CD4-positive, CD25-positive, alpha-beta regulatory T cell (primary cell): ENCODE measurements at places on chromosomes 1 and 21. TPM values are rescaled to one million over a fixed set of nuclear protein-coding genes. Genes with fewer than 3 reads are reported as not detected.

Gene DUSP23
- 52.0 TPM for polyA plus RNA-seq

DNA sequence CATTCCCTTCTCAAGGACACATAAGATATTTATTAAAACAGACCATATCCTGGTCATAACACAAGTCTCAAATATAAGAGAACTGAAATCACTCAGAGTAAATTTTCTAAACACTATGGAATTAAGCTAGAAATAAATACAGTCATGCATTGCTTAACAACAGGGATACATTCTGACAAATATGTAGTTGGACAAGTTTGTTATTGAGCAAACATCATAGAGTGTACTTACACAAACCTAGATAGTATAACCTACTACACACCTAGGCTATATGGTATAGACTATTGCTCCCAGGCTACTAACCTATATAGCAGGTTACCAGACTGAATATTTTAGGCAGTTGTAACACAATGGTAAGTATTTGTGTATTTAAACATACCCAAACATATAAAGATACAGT lies 104.0 kb downstream of the MIS18A start:
- H3K4me3 ChIP-seq: no peak overlapping the region
- H3K27ac ChIP-seq: no peak overlapping the region
- DNase-seq: no peak
- H3K27me3 ChIP-seq: peaks cover 5% of the 10 kb centered on the region
- no peaks in the 10 kb centered on the region for H3K4me1 ChIP-seq

- H3K36me3 ChIP-seq: no peaks in the 10 kb centered on the region
- no peak overlapping the region for H3K4me3 ChIP-seq
- DNase-seq: no peak
- H3K27ac ChIP-seq: no peak overlapping the region
These were observed 164.2 kb downstream of the FMN2 start for GRCh38 chr1:240255922-240256321.

Gene HSPA6
- not detected for polyA plus RNA-seq

- no peak overlapping the region for H3K4me3 ChIP-seq
- no peak overlapping the region for H3K27ac ChIP-seq
- H3K36me3 ChIP-seq: no peaks in the 10 kb centered on the region
- H3K4me1 ChIP-seq: no peaks in the 10 kb centered on the region
These were observed 24.0 kb downstream of the ABCA4 start for GRCh38 chr1:94096797-94097549.

- H3K4me3 ChIP-seq: no peak overlapping the region
- H3K27me3 ChIP-seq: peaks cover 14% of the 10 kb centered on the region
- H3K36me3 ChIP-seq: peaks cover 3% of the 10 kb centered on the region
- DNase-seq: no peak
- H3K27ac ChIP-seq: no peak overlapping the region
These were observed 3.2 kb upstream of the C1orf74 start for GRCh38 chr1:209787551-209787950.

GRCh38 chr1:219539645-219540254 lies 73.2 kb downstream of the ZC3H11B start:
- H3K4me1 ChIP-seq: no peaks in the 10 kb centered on the region
- H3K36me3 ChIP-seq: no peaks in the 10 kb centered on the region
- no peak overlapping the region for H3K4me3 ChIP-seq
- no peaks in the 10 kb centered on the region for H3K27me3 ChIP-seq

GRCh38 chr1:31102501-31102950 lies 37.0 kb upstream of the PUM1 start:
- H3K27me3 ChIP-seq: no peaks in the 10 kb centered on the region
- no peaks in the 10 kb centered on the region for H3K36me3 ChIP-seq
- H3K4me3 ChIP-seq: no peak overlapping the region
- no peaks in the 10 kb centered on the region for H3K4me1 ChIP-seq
- no peak overlapping the region for H3K27ac ChIP-seq

DNA sequence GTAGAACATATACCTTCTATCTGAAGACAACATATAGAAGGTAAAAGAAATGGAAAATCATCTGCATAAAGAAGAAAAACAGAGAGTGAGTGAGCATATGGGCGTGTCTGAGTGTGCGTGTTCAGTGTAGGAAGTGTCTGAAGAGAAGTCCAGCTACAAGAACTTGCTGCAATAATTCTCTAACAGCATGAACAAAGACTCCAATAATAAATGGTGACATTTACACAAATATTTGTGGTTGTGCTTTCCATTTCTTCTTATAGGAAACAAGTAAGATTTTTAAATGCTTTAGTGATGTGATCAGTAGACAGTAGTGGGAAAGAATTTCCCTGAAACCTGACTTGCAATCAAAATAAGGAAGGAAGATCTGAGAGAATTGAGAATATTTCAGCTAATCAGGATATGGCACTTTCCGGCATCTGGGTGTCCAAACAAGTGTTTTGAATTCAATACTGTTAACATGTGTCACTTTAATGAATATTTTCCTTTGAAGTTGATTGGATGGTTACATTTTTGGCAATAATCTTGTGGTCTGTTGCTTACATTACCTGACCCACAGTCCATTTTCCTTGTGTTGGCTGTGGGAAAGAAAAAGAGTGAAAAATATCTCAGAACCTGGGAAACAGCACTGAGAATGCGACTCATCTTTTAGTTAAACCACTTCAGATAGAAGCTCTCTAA lies 154.0 kb downstream of the TGFB2 start:
- no peaks in the 10 kb centered on the region for H3K27me3 ChIP-seq
- no peak for DNase-seq
- no peak overlapping the region for H3K27ac ChIP-seq
- H3K36me3 ChIP-seq: no peaks in the 10 kb centered on the region
- no peaks in the 10 kb centered on the region for H3K4me1 ChIP-seq

DNA sequence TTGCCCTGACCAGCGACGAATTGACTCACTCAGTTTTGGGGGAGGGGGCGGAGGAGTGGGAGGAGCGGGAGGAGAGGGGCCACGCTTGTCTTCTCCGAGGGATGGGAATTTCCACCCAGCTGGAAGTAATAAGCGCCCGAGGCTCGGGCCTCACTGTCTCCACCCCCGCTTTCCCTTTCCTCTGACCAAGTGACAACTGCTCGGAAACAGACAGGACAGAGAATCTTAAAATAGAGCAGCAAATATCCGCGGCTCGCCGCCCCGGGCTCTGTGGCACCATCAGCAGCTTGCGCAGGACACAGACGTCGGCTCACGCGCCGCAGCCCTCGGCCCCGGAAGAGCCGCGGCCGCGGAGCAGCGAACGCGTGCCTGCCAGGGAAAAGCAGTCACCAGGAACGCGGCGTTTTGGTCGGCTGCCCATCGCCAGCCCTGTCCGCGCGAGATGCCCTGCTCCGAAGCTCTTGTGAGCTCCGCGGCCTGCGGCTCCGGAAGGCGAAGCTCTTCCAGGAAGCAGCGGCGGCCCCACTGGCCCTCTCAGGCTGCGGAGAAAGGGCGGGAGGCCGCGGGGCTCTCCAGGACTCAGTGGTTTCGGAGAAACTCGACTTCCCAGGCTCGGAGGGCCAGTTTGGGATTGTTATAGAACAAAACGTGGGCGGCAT lies 10.7 kb upstream of the RGS16 start:
- H3K4me3 ChIP-seq: peak overlapping the region; percentile 94
- H3K36me3 ChIP-seq: no peaks in the 10 kb centered on the region
- DNase-seq: no peak
- no peaks in the 10 kb centered on the region for H3K27me3 ChIP-seq
- no peak overlapping the region for H3K27ac ChIP-seq

DNA sequence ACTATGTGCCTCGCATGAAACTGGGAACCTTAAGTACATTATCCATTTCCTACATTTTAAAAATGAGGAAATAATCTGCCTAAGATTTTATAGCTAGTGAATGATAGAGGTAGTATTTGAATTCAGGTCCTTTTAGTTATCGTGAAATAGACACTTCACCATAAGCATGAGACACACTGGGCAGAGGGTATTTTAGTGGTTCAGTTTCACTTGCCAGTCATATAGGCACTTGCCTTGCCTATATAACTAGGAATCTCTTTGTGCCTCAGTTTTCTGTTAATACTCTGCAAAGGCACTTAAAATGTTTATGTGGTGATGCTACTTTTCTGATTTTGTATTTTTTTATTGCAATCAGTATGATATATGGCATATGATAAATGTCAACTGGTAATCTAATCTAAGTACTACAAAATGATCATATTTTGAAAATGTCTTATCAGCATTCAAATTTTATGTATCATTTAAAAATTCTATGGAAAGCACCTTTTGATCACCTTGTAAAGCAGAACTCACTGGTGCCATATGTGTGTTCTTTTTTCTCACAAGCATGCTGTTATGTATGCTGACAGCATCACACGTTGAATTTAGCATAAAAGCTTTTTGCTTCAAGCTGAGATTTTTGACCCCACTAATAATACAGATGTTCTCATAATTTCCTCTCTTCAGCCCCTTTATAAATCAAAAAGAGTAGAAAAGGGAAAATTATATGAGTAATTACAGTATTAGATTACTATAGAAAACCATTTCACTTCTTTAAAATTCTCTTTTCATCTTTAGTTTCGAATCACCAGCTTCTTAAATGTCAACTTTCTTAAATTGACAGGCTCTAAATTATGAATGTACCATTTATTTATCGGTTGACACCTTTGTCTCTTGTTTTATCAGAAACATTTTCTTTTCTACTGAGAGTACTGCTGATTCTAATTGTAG lies 52.6 kb downstream of the RPS6KC1 start:
- H3K4me3 ChIP-seq: no peak overlapping the region
- no peaks in the 10 kb centered on the region for H3K27me3 ChIP-seq
- no peaks in the 10 kb centered on the region for H3K4me1 ChIP-seq
- DNase-seq: no peak
- H3K27ac ChIP-seq: no peak overlapping the region
- no peaks in the 10 kb centered on the region for H3K36me3 ChIP-seq

GRCh38 chr1:184605941-184606340 lies 148.7 kb downstream of the EDEM3 start:
- H3K27me3 ChIP-seq: peaks cover 3% of the 10 kb centered on the region
- no peak overlapping the region for H3K4me3 ChIP-seq
- no peaks in the 10 kb centered on the region for H3K4me1 ChIP-seq
- H3K36me3 ChIP-seq: no peaks in the 10 kb centered on the region

DNA sequence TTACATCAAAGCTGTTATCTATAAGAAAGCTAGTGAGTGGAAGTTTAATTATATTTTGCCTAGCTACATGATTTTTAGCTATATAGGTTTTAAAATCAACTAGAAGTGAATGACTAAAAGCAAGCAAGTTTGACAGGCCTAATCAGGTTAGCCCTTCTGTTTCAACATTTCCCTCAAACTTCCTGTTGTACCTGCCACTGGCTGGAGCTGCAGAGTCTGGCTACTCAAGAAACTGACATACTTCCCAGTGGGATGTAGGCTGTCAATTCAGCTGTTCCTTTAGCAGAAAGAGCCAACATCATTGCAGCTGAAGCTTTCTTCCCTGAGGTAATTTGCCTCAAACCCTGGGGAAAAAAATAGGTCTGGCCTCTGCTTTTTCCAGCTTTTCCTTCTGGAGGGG lies 87.1 kb upstream of the TNR start:
- no peak overlapping the region for H3K4me3 ChIP-seq
- no peaks in the 10 kb centered on the region for H3K4me1 ChIP-seq
- no peak for DNase-seq
- no peaks in the 10 kb centered on the region for H3K36me3 ChIP-seq

- H3K36me3 ChIP-seq: no peaks in the 10 kb centered on the region
- DNase-seq: no peak
- no peaks in the 10 kb centered on the region for H3K27me3 ChIP-seq
- no peak overlapping the region for H3K4me3 ChIP-seq
- no peak overlapping the region for H3K27ac ChIP-seq
These were observed 1384.1 kb upstream of the B3GALT2 start for GRCh38 chr1:194570476-194570875.

GRCh38 chr1:66752000-66752592 lies at the start of gene DYNLT5:
DYNLT5 (plus strand) TSS chr1:66752459; CDS start chr1:66754659, 2,200 bp downstream.
- H3K27me3 ChIP-seq: peaks cover 49% of the 10 kb centered on the region
- H3K36me3 ChIP-seq: no peaks in the 10 kb centered on the region
- peaks cover 8% of the 10 kb centered on the region for H3K4me1 ChIP-seq
- DNase-seq: no peak
- no peak within 1 kb of the TSS for H3K27ac ChIP-seq

DNA sequence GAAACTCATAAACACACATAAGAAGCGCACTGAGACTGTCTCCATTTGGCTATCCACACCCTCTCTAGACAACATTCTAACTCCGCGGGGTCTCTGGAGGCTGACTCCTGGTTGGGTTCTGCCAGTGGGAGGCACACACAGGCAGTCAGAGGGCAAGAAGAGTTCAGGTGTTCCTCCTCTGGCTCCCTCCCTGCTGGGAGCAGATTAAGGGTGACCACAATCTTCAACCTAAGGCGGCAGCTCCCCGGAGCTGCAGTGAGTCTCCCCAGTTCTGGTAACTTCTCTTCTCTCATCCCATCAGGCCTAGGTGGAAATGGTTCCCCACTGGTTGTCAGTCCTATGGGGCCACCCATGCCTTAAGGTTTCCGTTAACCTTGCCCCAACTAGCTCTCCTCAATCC lies 7.4 kb upstream of the TENT5C start:
- H3K27ac ChIP-seq: no peak overlapping the region
- no peaks in the 10 kb centered on the region for H3K36me3 ChIP-seq
- no peaks in the 10 kb centered on the region for H3K27me3 ChIP-seq
- H3K4me3 ChIP-seq: no peak overlapping the region
- H3K4me1 ChIP-seq: no peaks in the 10 kb centered on the region

- no peak for DNase-seq
- no peak overlapping the region for H3K27ac ChIP-seq
- H3K4me1 ChIP-seq: peaks cover 8% of the 10 kb centered on the region
- peaks cover 2% of the 10 kb centered on the region for H3K27me3 ChIP-seq
- H3K4me3 ChIP-seq: no peak overlapping the region
- H3K36me3 ChIP-seq: no peaks in the 10 kb centered on the region
These were observed 522 bp downstream of the DISP3 start for GRCh38 chr1:11479375-11479979.

Gene OR2T29
- polyA plus RNA-seq: not detected

Gene LRRN2
- not detected for polyA plus RNA-seq

GRCh38 chr1:94237291-94238226 lies at the start of gene ARHGAP29:
ARHGAP29 (minus strand) TSS chr1:94237584; CDS start chr1:94231611, 5,973 bp downstream.
- H3K36me3 ChIP-seq: no peaks in the 10 kb centered on the region
- peak; percentile 65 for DNase-seq
- peaks cover 46% of the 10 kb centered on the region for H3K27me3 ChIP-seq
- H3K4me3 ChIP-seq: peak within 1 kb of the TSS; percentile 32
- H3K4me1 ChIP-seq: peaks cover 10% of the 10 kb centered on the region
- no peak within 1 kb of the TSS for H3K27ac ChIP-seq

Gene FBXO2
- 3.9 TPM for polyA plus RNA-seq

Gene MASP2
- polyA plus RNA-seq: not detected

Gene GBP4
- polyA plus RNA-seq: 38.0 TPM

- H3K27ac ChIP-seq: no peak overlapping the region
- H3K4me3 ChIP-seq: no peak overlapping the region
- no peaks in the 10 kb centered on the region for H3K27me3 ChIP-seq
These were observed 81.0 kb downstream of the MAN1C1 start for GRCh38 chr1:25697435-25698217.

- no peaks in the 10 kb centered on the region for H3K27me3 ChIP-seq
- no peak overlapping the region for H3K27ac ChIP-seq
- no peak for DNase-seq
- H3K4me1 ChIP-seq: no peaks in the 10 kb centered on the region
- H3K4me3 ChIP-seq: no peak overlapping the region
- no peaks in the 10 kb centered on the region for H3K36me3 ChIP-seq
These were observed 25.4 kb downstream of the RIPK4 start for GRCh38 chr21:41741253-41742072.
